ENCODE measurements at places on chromosomes 1 and 21.

DNA sequence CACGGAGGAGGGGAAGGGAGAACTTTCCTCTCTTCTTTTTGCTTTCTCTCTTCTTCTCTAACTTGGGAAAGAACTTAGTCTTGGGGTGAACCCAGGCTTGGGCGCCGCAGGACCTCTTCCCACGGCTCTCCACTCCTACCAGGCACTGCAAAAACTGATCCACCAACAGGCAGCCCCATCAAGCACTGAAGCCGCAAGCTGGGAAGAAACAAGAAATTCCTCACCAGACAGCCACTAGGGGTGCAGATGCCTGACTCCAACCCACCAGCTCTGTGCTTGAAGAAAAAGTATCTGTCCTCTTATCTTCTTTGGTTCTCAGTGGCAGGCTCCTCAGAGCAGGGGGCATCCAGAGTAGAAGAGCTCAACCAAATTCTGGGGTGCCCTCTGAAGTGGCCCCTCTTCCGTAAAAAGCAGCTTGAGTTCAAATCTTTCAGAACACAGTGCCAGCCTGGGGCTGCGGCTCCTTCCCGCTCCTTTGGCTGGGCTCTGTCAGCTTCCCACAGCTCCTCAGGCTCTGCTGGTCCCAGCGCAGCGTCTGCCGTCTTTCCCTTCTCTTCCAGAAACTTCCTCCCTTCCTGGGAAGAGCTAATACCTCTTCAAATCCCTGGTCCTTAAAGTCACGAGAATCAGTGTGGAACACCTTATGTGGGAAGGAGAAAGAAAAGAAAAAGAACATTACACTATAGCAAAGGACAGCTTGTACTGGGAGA lies 2.4 kb downstream of the SLC41A1 start:
- no peak for DNase-seq

GRCh38 chr1:87787551-87787950 lies 458.9 kb downstream of the LMO4 start:
- no peak for DNase-seq

DNA sequence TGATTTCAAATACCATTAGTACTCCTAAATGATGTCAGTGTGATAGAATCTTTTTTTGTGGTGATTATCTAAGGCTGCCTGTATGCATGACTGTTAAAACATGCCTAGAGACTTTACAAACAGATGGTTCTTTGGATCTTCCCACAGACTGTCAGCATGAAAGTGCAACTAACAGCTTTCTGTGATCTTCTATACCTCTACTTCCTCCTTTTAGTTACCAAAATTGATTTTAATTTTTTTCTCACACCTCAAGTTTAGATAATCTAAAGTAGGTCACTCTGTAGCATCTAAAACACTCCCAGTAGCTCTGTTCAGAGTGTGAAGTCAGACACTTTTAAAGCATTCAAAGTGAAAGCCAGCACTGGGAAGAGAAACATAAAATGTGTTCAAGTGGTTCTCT lies 534.5 kb downstream of the PTPRC start:
- DNase-seq, result no peak

DNA sequence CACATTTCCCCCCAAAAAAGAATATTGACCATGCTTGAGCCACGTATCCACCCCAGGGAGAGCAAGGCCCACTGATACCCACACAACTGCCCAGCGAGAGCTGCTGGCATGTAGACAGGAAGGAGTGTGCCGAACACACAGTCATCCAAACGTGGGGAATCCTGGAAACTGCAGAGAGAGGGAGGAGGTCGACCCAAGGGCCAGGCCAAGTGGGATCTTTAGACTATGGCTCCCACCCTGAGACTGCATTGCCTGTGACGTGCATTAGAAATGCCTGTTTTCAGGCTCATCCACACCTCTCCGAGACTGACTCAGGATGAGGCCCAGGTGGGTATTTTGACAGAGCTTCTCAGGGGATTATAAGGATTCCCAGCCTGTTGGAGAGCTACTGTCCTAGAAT lies 25.9 kb downstream of the NIPAL3 start:
- no peak for DNase-seq

DNA sequence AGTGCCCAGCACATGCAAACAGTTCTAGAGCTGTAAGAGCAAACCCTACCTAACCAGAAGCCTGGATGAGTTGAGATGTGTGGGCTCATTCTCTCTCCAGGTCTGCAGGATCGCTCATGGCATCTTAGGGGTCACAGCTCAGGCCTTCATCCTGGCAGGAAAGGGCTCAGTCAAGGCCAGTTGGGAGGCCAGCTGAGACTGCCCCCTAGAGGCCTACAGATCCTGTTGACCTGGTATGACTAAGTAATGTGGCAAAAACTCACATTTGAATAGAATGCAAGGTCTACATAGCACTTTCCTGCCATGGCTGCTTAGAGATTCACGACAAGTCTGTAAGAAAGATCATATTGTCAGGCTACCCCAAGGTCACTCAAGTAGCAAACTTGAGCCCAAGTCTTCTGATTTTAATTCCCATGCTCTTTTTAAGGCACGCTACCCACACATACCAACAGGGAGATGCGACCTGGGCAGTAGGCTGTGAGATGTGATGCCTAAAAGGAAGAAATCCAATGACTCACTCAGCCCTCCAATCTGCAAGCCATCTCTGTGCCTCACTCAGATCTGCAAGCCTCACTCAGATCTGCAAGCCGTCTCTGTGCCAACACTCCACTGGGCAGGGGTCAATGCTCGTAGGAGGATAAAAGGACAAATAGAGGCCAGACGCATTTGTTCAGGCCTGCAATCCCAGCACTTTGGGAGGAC lies 5.1 kb upstream of the CAPN8 start:
- no peak for DNase-seq

- no peak for DNase-seq
Measured at GRCh38 chr1:32063261-32063681, 9.5 kb upstream of the TMEM39B start.

- no peak for DNase-seq
Measured at GRCh38 chr1:114512595-114513280, 1.7 kb upstream of the TRIM33 start.

GRCh38 chr21:45333583-45334121 lies 46.0 kb upstream of the POFUT2 start:
- DNase-seq, result no peak

DNA sequence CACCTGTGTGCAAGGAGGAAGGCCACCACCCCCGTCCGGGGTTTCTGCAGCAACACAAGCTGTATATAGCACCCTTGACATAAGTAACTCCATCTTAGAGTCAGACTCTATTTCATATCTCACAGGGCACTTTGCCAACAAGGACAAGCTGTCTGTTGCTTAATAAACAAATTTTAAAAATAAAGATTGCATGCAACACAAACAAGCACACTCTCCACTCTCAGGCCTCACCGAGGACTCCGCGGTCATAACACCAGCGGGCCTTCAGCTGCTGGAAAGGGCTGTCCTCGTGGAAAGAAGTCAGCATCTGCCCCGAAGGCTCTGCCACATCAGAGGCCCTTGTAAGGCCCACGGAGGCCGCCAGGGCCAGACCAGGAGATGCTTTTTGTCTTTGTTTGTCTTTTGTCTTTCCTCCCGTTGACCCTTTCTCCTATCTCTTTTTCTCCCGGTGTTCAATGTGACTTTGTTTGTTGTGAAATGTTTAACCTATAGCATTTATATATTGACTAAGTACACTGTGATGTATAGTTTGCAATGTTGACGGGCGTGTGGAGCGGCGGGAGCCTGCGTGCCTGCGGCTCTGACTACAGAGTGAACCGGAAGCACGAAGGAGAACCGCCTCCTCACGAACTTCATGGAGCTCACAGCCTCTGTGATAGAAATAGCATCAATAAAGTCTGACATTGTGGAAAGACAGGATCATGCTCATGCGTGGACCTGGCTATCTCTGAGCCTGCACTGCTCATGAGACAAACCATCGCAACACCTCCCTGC lies 24.1 kb downstream of the MEGF6 start:
- no peak for DNase-seq
